ENCODE measurements at places on chromosomes 7 and 10.

DNA sequence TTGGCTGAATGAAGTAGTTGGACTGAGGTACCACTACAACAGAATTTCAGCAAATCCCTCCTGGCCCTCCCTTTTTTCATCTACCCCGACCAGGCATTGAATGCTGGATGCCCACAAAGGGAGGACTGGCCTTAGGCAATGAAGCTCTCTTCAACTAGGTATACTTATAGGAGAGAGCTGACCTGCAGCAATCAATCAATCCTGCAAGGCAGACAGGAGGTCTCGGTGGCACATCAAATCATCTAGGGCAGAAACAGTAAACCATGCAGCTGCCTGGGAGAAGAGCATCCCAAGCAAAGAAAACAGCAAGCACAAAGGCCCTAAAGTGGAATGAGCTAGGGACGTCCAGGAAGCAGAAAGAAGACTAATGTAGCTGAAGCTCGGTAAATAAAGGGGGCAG is 2.4 kb upstream of the ABRAXAS2 start:
- no peak for DNase-seq

- no peak for DNase-seq
Observed at GRCh38 chr7:5360971-5361370, 62.7 kb downstream of the TNRC18 start.

DNA sequence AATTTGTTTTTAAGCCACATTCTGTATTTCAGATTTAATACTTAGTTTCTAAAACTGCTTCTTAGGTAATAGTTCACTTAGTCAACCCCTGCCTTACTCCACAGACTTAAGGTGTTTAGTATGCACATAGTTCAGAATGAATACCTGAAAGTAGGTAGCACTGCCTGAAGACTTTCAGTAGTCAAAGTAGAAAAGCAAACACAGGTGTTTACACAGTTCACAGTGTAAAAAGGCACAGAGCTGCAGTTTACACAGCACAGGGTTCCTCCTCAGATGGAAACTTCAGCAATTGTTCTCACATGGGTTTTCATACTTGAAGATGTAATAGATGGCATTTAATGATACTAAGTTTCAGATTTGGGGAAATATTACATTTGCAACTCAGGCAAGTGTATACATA is 3.1 kb upstream of the PKD1L1 start:
- DNase-seq, result no peak

DNA sequence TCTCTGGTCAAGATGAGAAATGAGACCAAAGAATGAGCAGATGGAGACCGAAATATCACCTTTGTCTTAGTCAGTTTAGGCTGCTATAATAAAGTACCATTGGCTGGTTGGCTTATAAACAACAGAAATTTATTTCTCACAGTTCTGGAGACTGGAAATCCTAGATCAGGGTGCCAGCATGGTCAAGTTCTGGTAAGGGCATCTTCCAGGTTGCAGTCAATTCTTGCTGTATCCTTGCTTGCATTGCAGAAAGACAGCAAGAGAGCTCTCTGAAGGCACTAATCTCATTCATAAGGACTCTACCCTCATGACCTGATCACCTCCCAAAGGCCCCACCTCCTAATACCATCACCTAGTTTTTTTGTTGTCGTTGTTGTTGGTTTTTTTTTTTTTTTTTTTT is 52.7 kb upstream of the MKLN1 start:
- DNase-seq, result no peak

DNA sequence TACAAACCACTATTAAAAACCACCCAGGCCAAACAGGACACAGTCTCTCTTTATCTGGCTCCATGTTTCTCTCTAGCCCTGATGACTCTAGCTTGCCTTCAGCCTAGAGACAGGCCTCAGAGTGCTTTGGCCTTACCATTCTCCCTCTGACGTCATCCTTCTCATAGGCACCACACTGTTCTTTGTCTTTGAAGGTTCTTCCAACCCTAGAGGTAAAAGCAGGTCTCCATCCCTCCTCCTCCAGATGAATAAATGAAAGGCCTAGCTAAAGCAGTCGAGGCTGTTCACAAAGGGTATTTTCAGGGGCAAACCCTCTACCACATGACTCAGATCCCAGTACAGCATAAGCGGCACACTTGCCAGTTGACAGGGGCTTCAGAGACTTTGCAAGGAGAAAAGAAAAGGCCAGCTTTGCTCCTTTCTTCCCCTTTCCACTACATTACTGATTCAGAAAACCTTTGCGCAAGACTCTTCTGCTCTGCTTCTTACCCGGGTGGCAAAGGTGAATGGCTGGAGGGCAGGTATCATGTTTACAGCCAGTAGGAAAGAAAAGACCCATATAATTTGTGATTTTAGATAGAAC is 14.8 kb downstream of the NFE2L3 start:
- no peak for DNase-seq

DNA sequence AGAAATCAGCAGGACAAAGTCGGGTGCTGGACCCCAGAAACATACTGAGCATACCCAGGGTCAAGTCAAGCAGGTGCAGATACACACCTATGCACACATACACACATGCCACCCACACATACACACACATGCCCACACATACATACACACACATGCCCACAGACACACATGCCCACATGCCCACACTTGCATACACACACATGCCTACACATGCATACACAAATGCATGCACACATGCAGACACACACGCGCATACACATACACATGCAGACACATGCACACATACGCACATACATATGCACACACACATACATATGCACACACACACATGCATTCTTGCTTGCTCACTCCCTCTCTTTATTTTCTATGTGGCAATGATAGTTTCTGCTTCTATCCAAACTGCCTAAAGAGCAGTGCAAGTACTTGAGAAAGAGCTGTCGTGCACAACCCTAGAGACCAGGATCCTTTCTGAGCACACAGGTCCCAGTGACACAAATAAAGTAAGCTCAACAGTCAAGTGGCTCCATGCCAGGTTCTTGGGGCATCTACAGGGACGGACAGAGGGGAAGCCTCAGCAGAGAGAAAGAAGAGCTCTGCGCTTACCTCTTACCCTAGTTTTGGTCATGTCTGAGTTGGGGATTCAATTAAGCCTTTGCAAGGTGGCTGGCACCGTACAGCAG is 83.7 kb downstream of the EBF3 start:
- no peak for DNase-seq

DNA sequence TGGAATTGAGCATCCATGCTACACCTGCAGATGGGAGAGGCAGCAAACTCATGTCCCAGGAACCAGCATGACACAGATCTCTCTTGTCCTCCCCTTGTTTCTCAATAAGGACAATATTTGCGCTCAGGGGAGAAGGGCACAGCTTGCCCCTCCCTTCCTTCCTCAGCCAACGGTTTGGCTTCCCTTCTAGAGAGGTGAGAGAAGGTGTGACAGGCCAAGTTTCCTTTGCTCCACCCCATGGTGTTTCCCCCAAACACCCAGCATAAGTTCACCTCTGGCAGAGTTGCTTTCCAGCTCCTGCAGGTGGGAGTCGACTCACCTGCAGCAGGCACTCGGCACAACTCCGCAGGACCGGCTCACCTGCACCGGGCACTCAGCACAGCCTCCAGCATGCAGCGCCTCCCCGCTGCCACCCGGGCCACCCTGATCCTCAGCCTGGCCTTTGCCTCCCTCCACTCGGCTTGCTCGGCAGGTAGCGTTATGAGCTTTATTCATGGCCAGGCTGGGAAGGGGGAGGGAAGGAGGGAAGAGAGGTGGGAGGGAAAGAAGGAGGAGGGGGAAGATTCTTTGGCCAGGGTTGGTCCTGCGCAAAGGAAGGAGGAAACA is at the start of the genes ATP6V0A4 and TMEM213:
Gene ATP6V0A4 (minus strand): TSS at position 482 of the 606 bp plus-strand sequence. CDS start 26,949 bp downstream, outside the sequence.
Gene TMEM213 (plus strand): TSS at position 280 of the 606 bp plus-strand sequence. CDS start 111 bp downstream, at position 391.
- no peak for DNase-seq

- no peak for DNase-seq
Observed at GRCh38 chr10:1660386-1660785, 76.9 kb downstream of the ADARB2 start.

DNA sequence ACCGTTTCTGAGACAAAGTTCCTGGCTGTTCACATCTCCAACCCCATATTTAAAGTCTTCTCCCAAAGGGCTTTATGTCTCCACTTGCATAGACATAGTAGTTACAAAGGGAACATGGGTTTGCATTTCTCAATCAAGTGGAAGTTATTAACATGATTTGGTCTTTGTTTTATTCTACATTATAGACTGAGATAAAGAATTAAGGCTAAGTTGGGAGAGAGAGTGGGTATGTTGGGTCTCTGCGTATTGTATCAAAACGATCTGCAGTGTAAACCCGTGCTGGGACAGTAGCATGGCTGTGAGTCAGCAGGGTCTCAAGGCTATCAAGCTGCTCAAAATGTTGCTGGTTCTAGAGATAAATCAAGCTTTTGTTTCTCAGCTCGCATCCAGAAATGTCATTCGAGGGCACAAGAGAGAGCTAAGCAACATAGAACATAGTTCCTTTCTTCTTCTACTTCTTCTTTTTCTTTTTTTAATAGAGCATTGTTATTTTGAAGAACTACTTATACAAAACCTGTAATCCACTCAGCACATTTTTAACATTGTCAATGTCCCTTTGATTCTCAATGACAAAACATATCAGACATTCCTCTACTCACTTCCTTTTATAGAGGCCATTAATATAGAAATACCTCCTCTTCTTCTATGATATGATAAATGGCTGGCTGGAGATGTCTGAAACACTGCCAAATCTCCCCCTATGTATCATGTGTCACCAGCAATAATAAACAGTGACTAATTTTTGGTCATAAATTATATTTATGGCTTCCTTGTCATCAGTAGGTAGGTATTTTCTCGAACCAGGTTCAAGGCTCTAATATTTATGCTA is 34.5 kb upstream of the RHOBTB1 start:
- DNase-seq, result no peak

GRCh38 chr7:133828906-133829305 is 298.2 kb upstream of the LRGUK start:
- no peak for DNase-seq

DNA sequence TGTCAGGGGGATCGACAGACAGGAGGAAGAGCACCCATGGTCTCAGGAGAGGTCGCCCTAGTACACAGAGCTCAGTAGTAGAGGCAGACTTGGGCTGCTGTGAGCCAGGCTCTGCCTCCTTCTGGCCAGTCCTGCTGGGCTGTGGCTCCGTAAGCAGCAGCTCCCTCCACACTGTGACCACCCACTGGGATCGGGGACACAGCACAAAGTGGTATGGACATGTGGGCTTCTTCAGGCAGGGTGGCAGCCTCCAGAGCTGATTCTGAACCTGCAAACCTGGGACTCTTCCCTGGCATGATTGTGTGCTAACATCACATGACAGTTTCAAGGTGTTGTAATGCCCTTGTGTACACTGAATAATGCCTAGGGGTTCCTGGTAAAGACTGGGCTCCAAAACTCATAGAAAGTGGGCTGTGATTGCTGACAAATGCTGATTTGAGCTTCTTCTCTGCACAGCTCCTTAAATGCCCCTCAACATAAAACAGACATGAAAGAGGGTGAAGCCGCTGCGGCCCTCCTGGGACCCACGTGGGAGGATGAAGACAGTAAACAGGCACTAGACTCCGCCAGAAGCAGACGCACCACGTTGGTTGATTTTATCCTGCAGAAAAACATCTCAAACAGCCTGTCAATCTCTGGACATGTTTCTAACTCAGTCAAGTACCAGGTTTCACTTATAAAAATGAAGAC is 76.7 kb downstream of the GPR26 start:
- DNase-seq, result no peak

GRCh38 chr10:126080879-126081411 is 184.6 kb downstream of the FANK1 start:
- DNase-seq, result no peak

- peak; percentile 81 for DNase-seq
Observed at GRCh38 chr10:33008499-33009243, 50.6 kb upstream of the ITGB1 start.

DNA sequence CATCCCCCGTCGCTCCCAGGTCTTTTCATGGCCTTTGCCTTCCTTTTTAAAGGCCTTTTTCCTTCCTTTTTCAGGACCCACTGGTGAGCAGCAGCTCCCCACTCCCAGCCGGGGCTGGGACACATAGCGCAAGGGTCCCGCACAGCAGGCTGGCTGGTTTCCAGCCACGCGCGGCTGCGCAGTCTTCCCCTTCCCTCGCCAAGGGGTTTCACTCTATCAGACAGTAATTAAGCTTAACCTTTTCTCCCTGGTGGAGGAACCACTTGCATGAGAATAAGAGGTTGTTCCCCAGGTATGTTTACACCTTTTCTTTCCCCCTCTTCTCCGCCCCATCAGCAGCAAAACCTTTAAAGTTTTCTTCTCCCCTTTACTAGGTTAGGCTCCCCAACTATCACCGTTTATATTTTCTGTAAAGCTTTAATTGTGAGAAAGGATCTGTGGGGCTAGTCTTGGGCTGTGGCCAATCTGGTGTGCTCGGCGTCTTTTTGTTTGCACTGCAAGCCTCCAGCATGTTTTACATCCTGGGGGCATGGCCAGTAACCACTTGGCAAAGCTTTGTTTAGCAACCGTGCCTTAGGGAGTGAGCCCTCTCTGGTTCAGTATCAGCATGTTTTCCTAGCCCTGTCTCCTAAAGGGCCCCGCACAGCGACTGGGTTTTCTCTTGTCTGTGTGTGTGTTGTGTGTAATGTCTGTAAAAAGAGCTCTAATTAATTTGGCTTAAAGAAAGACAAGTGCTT is 219.6 kb downstream of the PHF14 start:
- no peak for DNase-seq

DNA sequence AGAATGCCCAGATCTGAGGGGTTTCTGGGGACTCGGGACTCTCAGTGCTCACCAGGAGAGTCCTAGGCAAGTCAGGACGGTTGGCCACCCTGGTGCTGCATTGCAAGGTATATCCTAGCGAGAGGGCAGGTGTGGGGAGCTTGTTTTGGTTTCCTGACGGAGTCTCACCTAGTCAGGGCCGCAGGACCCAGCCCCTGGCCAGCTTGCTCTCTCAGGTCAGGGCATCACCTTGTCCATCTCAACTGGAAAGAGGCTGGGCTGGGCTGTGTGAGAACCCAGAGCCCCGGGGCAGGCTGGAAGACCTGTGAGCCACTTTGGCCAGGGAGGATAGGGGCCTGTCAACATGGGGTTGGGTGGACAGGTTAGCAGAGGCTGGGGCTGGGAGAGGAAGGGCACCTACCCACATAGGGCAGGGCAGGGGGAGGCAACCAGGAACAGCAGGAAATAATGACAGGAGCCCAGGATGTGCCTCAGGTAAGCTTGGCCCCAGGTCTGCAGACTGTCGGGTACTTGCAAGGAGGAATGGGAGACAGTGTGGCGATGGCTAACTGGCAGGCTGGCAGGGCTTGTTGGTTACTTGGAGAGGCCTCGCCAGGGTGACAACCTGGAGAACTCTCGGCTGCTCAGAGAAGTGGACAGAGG is 31.5 kb downstream of the DNAJB12 start:
- DNase-seq, result no peak

DNA sequence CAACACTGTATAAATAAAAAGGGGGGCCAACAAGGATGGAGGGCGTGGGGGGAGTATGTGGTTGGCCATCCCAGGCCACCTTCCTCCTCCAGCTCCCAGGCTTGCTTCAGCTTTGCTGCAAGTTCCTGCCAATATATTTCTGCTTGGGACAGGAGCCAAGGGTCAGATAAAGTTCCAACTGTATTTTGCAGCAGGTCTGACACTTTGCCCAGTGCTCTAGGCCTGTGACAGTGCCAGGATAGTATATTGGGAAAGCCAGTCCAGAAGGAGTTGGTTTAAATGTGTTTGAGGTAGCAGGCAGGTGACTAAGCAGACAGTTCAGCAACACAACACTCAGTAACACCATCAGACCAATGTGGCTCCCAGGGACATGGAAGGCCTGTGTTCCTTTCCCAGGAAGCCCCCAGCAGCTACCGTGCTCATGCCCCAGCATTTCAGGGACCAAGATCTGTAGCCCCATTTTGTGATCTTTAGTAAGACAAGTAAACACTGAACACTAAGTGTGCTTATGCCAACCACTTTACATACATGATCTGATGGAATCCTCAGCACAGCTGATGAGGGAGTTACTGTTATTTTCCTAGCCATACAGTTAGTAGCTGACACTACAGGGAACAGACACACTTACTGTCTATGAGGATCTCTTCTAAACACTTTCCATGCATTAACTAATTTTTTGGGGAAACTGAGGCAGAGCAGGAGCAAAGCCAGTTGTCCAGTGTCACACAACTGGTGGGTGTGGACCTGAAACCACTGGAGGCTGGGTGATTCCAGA is 38.9 kb downstream of the DNAJB12 start:
- peak; percentile 50 for DNase-seq

Measured in HFF-Myc (cell line).